ENCODE measurements at places on chromosomes 3 and 15.

DNA sequence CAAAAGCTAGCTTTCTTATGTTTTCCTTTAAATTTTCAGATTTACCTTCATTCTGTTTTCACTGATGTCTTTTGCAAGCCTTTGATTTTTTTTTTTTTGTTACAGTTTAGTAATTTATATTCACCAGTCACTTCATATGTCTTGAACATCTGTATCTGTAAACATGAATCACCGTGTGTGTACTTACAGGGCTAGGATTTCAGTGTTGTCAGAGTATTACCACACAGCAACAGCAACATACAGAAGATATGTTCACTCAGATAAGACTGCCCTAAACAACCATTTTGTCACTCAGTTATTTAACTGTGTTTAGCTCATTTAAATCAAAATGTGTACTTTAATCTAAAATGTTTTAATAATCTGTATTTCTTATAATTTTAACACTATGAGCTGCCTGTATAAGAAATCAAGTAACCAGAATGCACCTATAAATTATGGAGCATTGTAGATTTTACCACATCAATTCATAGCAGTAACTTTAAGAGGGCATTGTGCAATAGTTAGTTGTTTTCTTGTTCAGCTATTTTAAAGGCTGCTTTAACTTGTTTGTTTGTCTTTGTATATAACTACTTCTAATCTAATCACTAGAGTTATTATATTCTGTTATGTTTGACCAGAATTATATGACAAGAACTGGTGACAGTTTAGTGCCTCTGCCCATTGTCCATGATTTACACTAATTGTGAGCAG, 50.4 kb downstream of the GHSR start:
- DNase-seq, result no peak

GRCh38 chr3:184889312-184889904, 77.4 kb downstream of the VPS8 start:
- DNase-seq, result no peak

DNA sequence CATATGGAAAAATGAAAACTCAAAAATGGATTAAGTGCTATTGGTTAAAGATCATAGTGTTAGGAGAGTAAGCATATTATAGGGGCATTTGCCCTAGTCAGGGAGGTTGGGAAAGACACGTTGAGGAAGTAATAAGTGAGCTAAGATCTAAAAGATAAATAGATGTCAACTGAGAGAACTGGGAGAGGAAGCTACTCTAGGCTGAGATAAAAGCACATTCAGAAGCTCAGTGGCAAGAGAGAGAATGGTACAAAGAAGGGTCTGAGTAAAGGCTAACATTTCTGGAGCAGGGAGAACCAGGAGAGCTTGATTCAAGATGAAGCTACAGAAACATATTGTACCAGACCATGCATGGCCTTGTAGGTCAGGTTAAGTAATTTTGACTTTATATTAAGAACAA, 63.9 kb downstream of the TRPC1 start:
- no peak for DNase-seq

GRCh38 chr3:48563382-48563918, at the start of gene UCN2:
Gene UCN2, minus strand, starts transcription at chr3:48563781. Its CDS starts 657 bp downstream, at chr3:48563124.
- DNase-seq, result no peak

DNA sequence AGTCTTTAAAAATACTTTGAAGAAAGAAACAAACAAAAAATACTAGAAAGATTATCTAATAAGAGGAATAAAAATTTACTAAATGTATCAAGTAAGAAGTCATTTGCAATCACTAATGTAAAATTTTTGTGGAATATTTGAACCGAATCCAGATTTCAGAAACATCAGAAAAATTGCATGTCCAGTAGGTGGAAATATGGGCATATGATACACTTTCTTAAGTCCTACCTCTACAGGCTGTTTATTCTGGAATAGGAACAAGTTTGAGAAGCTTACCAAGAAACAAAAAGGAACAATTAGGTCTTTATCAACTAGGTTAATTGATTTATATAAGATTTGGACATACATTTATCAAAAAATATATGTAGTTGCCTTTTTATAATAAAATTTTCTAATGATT, 292.9 kb upstream of the ROBO1 start:
- no peak for DNase-seq

DNA sequence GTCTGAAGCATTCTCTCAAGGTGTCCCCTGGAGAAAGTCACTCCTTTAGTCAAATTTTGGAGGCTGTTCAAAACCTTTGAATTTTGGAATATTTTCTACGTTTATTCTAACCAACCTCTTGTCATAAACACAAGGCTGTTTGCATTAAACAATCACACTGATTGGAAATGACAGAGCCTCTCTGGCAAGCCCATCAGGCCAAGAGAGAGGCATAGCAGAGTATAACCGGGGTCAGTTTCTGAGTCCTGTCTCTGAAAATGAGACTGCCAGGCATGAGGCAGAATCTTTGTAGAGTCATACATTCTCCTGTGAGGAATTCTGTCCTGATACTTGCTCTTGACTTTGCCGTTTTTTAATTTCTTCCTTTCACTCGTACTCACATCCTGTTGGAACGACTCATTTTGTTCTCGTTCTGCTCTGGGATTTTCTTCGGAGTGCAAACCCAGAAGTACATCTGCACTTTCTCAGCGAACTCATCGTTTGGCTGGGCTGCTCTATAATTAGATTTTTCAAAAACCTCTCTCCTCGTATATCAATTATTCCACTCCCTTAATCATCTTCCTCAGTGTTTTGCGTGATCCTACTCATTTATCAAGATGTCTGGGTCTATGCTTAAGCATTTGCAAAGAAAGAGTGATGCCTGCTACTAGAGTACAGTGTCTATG, 114.2 kb downstream of the AGBL1 start:
- no peak for DNase-seq

- no peak for DNase-seq
Observed at GRCh38 chr15:49864251-49864650, 243.4 kb downstream of the DTWD1 start.

DNA sequence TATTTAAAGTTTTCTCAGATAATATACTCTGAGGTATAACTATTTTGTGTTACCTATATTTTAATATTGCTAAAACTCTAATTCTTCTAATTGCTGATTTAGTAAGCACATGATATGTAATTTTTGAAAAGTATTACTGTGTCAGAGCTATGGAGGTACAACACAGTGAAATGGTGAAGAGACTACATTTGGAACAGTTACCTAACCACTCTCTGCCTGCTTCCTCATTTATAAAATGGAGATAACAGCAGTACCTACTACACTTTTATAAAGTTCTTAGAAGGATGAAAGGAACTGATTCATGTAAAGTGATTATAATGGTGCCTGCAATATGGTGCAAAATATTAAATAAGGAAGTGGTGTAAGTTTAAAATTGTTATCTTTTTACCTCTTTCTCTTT, 16.3 kb upstream of the NEK10 start:
- DNase-seq, result no peak

GRCh38 chr3:115683305-115683704, 60.0 kb downstream of the GAP43 start:
- DNase-seq, result no peak

GRCh38 chr15:39273717-39274411, 307.0 kb upstream of the THBS1 start:
- DNase-seq, result no peak

GRCh38 chr3:156341831-156342416, 213.0 kb downstream of the SSR3 start:
- DNase-seq, result no peak

DNA sequence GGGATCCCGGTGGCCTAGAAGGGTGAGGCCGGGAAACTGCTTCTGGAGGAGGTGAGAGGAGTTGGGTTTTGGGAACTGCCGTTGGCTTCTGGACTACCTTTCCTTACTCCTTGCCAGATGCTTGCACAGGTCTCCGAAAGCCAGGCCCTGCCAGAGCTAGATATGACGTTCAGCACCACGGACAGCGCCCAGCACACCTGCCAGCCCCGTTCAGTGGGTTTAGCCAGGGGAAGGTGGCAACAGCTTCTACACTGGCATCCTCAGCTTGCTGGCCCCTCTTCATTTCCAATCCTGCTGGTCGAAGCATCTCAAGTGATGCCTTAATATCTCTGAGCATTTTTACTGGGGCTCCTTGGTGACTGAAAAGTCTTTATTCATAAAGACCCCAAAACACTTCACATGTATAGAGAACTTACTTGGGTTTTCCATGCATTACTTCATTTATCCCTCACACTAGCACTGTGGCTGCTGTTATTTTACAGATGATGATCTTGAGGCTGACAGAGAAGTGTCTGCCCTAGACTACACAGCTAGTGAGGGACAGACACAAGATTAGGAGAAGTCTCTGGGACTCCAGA, 21.9 kb downstream of the HCN4 start:
- peak; percentile 56 for DNase-seq

DNA sequence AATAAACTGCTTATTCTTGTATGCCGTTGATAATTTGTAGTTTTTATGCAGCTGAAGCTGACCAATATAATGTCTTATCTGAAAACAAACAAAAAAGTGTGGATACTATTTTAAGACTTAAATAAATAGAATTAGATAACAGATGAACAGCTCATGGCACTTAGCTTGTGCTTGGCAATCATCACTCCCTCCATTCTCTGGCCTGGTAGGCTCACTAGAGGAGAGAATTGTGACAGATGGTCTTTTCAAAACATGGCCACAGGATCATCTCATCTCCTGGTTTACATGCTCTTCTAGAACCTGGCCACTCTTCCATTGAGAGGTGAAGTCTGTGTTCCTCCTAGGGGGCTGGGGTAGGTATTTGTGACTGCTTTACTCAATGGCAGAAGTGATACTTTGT, 58.4 kb upstream of the RBP1 start:
- no peak for DNase-seq

GRCh38 chr15:63276342-63277037, 915 bp upstream of the APH1B start:
- DNase-seq, result no peak

- peak; percentile 77 for DNase-seq
Observed at GRCh38 chr15:79923079-79923514, 26.3 kb upstream of the MTHFS start.

- DNase-seq, result no peak
Observed at GRCh38 chr3:35931867-35932266, 292.5 kb downstream of the ARPP21 start.

DNA sequence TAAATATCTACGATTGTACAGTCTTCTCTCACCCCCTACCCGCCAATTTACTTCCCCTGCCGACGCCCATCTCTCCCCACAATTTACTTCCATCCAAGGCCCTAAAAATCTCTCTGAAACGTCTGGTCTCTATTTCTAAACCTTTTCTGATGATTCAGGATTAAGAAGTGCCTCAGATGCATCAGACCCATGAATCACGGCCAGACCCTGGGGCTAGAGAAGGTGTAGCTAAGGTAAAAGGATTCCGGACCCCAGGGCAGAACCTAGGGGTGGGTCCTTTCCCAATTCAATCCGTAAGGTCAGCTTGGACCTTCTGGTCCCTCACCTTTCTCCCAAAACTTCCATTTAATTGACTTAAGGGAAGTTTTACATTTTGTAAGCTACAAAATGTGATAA, 46.4 kb downstream of the LRIG1 start:
- DNase-seq, result no peak

DNA sequence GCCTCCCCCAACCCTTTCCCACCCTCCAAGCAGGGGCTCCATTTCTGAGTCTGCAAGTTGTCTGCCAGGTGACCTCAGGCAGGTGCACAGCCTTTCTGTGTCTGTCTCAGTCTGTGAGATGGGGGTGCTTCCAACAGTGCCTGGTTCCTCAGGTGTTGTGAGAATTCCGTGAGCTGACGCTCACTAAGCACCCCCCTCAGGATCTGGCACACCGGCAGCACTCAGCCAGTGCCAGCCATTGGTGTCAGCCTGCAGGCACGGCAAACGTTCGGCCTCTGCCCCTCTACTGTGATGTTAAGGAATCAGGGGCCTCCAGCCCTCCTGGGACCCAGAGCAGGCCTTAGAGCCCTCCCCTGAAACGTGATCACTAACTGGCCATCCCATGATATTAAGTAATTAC, 2.4 kb downstream of the KLF15 start:
- DNase-seq, result no peak

Data from activated CD4-positive, alpha-beta T cell treated with anti-CD3 and anti-CD28 coated beads, Interleukin-2, Interleukin-6, amounts not matched to agents 100 ng/mL and 50 ng/mL, durations not matched to agents 16 hours and 8 hours (primary cell).